ENCODE measurements at places on chromosomes 13 and 19.
A peak's percentile ranks its signal among the peaks of the same experiment; 100 is the strongest.

- no peak overlapping the region for H3K27ac ChIP-seq
- peaks cover 49% of the 10 kb centered on the region for H3K36me3 ChIP-seq
- no peak for DNase-seq
- peaks cover 30% of the 10 kb centered on the region for H3K4me1 ChIP-seq
- no peaks in the 10 kb centered on the region for H3K27me3 ChIP-seq
These were observed 3.2 kb downstream of the ZNF699 start for GRCh38 chr19:9306443-9306842.

DNA sequence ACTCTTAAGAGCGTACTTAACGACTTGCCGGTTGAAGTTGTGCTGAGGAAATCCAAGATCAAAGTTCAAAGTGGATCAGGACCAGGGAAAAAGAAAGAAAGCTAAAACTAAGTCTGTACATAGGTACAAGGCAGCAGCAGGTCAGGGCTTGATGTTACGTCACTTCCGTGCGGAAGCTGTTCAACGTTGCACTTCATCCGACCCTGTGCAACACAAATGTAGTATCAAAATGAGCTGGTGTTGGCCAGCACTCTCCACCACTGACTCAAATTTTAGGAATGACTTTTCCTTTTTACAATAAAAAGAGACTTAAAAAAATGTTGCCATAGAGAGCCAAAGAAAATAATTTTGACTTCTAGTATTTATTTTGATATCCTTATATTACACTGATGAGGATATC lies 1315.4 kb downstream of the EFNB2 start:
- H3K27me3 ChIP-seq = no peaks in the 10 kb centered on the region
- H3K4me1 ChIP-seq = no peaks in the 10 kb centered on the region
- H3K27ac ChIP-seq = no peak overlapping the region
- no peaks in the 10 kb centered on the region for H3K36me3 ChIP-seq

DNA sequence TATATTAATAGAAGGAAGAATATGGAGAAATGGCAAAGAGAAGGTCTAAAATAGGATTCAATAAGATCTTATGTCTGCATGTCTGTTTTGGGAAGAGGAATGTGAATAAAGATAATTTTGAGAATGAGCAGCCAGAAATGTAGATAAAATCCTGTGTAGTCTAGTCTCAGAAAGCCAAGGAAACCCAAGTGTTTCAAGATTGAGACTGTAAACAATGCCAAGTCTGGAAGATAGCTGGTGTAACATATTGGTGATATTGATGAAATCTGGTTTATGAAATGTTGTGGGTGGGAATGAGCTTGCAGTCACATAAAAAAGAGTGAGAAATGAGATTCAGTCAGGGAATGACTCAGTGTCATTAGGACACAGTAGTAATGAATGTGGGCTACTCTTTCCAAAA lies 1180.3 kb upstream of the PCDH20 start:
- H3K4me1 ChIP-seq = no peaks in the 10 kb centered on the region
- no peak overlapping the region for H3K4me3 ChIP-seq
- no peaks in the 10 kb centered on the region for H3K27me3 ChIP-seq
- H3K27ac ChIP-seq = no peak overlapping the region
- H3K36me3 ChIP-seq = no peaks in the 10 kb centered on the region

- H3K4me1 ChIP-seq = peaks cover 21% of the 10 kb centered on the region
- DNase-seq = no peak
- no peak overlapping the region for H3K4me3 ChIP-seq
- no peaks in the 10 kb centered on the region for H3K27me3 ChIP-seq
These were observed 27.7 kb downstream of the SPC24 start for GRCh38 chr19:11127905-11128304.

GRCh38 chr13:108595436-108596274 lies 33.8 kb upstream of the MYO16 start:
- peaks cover 19% of the 10 kb centered on the region for H3K27me3 ChIP-seq
- no peaks in the 10 kb centered on the region for H3K4me1 ChIP-seq
- no peak for DNase-seq
- no peak overlapping the region for H3K4me3 ChIP-seq
- H3K27ac ChIP-seq = no peak overlapping the region
- no peaks in the 10 kb centered on the region for H3K36me3 ChIP-seq

GRCh38 chr13:38888309-38888708 lies 102.3 kb downstream of the STOML3 start:
- H3K27me3 ChIP-seq = peaks cover 12% of the 10 kb centered on the region
- H3K27ac ChIP-seq = no peak overlapping the region
- no peaks in the 10 kb centered on the region for H3K4me1 ChIP-seq
- DNase-seq = no peak
- no peaks in the 10 kb centered on the region for H3K36me3 ChIP-seq

- H3K27me3 ChIP-seq = no peaks in the 10 kb centered on the region
- H3K27ac ChIP-seq = peak overlapping the region; percentile 83
- DNase-seq = no peak
- H3K36me3 ChIP-seq = peaks cover 9% of the 10 kb centered on the region
- H3K4me3 ChIP-seq = peak overlapping the region; percentile 92
These were observed 603 bp downstream of the GPALPP1 start for GRCh38 chr13:44989941-44990340.

GRCh38 chr19:1449467-1450442 lies at the start of gene APC2:
Gene APC2 (plus strand): TSS chr19:1450121. CDS start chr19:1453002, 2,881 bp downstream.
- peaks cover 49% of the 10 kb centered on the region for H3K4me1 ChIP-seq
- no peak within 1 kb of the TSS for H3K27ac ChIP-seq
- DNase-seq = no peak
- H3K27me3 ChIP-seq = peaks cover 96% of the 10 kb centered on the region
- no peak within 1 kb of the TSS for H3K4me3 ChIP-seq
- no peaks in the 10 kb centered on the region for H3K36me3 ChIP-seq

DNA sequence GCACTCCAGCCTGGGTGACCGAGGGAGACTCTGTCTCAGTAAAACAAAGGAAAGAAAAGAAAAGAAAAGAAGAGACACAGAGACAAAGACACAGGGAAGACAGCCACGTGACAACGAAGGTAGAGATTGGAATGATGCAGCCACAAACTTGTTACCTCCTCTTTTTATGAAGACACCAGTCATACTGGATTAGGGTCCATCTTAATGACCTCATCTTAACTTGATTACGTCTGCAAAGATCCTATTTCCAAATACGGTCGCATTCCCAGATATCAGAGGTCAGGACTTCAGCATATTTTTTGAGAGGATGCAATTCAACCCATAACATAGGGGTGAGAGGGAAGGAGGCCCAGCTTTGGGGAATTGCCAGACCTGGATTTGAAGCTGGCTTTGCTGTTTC lies 4.1 kb downstream of the ZNRF4 start:
- H3K4me1 ChIP-seq = no peaks in the 10 kb centered on the region
- DNase-seq = no peak
- peaks cover 23% of the 10 kb centered on the region for H3K27me3 ChIP-seq
- H3K27ac ChIP-seq = no peak overlapping the region

DNA sequence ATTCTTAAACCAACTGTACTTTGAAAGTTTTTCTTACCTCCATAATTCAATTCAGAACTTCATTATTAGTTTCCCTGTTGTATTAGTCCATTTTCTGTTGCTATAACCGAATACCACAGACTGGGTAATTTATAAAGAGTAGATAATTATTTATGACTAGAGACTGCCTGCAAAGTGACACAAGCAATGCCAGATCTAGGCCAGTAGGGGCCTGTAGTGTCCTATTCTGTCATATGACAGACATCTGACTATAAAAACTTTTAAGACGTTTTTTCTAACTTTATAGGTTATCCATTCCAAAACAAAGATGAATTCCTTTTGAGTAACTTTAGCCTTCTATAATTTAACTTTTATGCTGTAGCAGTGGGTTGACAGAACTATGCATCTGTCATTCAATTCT lies 2783.8 kb downstream of the PCDH9 start:
- DNase-seq = no peak
- H3K36me3 ChIP-seq = no peaks in the 10 kb centered on the region
- no peaks in the 10 kb centered on the region for H3K27me3 ChIP-seq
- no peak overlapping the region for H3K27ac ChIP-seq
- no peaks in the 10 kb centered on the region for H3K4me1 ChIP-seq

DNA sequence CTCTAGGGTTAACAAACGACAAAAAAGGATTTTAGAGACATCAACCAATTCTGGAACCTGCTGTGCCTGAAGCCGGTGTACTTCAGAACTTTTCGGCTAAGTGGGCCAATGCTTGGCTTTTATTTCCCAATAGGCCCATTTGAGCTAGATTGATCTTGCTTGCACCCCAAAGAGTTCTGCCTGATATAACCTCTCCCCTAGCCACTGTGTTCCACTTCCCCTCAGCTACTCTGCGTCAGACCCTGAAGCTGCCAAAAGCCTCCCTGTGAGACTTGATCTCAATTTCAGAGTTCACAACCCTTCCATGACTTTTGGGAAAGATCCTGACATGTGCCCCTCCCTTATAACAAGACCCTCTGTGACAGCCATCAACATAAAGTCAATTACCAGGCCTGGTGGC lies 5.6 kb upstream of the SIGLEC14 start:
- no peaks in the 10 kb centered on the region for H3K36me3 ChIP-seq
- H3K27me3 ChIP-seq = peaks cover 48% of the 10 kb centered on the region
- DNase-seq = no peak
- peaks cover 6% of the 10 kb centered on the region for H3K4me1 ChIP-seq
- no peak overlapping the region for H3K27ac ChIP-seq

DNA sequence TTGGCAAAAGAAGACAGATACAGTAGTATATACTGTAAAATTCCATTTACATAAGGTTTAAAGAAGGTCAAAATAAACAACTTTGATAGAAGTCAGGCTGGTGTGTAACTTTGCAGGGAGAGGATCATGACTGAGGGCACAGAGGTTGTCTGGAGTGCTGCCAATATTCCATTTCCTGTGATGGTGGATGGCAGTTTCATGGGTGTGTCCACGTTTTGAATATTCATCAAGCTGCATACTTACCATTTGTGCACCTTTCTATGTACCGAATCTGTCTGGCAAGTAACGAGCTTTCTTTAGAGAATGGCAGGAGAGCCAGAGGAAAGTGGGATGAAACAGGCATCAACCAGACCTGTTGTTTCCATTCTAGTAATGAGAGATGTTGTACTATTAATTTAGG lies 420.5 kb upstream of the HTR2A start:
- H3K36me3 ChIP-seq = no peaks in the 10 kb centered on the region
- no peak overlapping the region for H3K27ac ChIP-seq
- no peaks in the 10 kb centered on the region for H3K27me3 ChIP-seq
- H3K4me1 ChIP-seq = no peaks in the 10 kb centered on the region
- DNase-seq = no peak

GRCh38 chr13:51921790-51922740 lies 60.3 kb downstream of the CCDC70 start:
- DNase-seq = no peak
- H3K36me3 ChIP-seq = no peaks in the 10 kb centered on the region
- no peaks in the 10 kb centered on the region for H3K4me1 ChIP-seq
- no peak overlapping the region for H3K4me3 ChIP-seq

DNA sequence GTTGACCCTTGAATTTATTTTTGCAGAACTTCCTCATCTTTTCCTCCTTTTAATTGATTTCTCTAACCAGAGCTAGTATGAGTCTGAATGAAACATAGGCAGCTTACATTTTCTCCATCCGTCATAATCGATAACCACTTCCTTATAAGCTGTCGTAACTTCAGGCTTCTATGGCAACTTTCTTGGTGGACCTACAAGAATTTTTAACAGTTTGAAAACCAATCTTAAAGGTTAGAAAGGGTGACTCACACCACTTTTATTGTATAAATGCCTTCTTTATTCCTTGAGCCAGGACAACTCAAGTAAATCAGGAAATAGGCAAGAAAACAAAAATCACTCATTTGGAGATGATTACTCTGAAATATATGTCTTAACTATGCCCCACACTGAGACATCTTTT lies 105.7 kb upstream of the KL start:
- no peaks in the 10 kb centered on the region for H3K27me3 ChIP-seq
- no peaks in the 10 kb centered on the region for H3K36me3 ChIP-seq
- no peak overlapping the region for H3K4me3 ChIP-seq
- no peaks in the 10 kb centered on the region for H3K4me1 ChIP-seq
- DNase-seq = no peak

DNA sequence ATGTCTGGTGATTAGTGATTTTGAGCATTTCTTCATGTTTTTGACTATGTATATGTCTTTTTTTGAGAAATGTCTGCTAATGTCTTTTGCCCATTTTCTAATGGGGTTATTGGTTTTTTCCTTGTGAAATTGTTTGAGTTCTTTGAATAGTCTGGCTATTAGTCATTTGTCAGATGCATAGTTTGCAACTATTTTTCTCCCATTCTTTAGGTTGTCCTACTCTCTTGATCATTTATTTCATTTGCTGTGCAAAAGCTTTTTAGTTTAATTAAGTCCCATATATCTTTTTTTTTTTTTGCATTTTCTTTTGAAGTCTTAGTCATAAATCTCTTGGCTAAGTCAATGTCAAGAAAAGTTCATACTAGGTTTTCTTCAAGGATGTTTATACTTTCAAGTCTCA lies 449.8 kb downstream of the DACH1 start:
- H3K27ac ChIP-seq = no peak overlapping the region
- no peak overlapping the region for H3K4me3 ChIP-seq
- no peaks in the 10 kb centered on the region for H3K4me1 ChIP-seq
- no peaks in the 10 kb centered on the region for H3K36me3 ChIP-seq
- DNase-seq = no peak

DNA sequence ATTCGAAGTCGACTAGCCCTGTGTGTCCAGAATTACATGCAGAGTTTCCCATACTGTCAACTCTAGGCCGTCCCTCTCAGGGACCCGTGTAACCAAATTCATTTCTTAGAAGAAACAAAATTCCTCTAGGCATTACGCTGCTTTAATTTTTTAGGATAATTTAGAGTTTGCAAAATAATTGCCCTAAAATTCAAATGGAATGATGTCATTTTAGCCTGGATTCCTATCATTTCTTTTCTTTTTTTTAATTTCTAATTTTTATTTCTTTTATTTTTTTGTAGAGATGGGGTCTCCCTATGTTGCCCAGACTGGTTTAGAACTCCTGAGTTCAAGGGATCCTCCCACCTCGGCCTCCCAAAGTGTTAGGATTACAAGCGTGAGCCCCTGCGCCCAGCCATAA lies 1.3 kb upstream of the ATP4B start:
- H3K27me3 ChIP-seq = peaks cover 16% of the 10 kb centered on the region
- H3K27ac ChIP-seq = no peak overlapping the region
- H3K36me3 ChIP-seq = no peaks in the 10 kb centered on the region
- DNase-seq = no peak
- no peaks in the 10 kb centered on the region for H3K4me1 ChIP-seq
- no peak overlapping the region for H3K4me3 ChIP-seq

GRCh38 chr19:33440682-33441081 lies 67.2 kb downstream of the CEBPG start:
- H3K4me1 ChIP-seq = peaks cover 9% of the 10 kb centered on the region
- H3K27me3 ChIP-seq = no peaks in the 10 kb centered on the region
- H3K27ac ChIP-seq = no peak overlapping the region
- H3K4me3 ChIP-seq = no peak overlapping the region
- peak; percentile 7 for DNase-seq

Measured in left ventricle myocardium inferior (tissue), 1 donor.